ENCODE measurements at places on chromosomes 5 and 9.

DNA sequence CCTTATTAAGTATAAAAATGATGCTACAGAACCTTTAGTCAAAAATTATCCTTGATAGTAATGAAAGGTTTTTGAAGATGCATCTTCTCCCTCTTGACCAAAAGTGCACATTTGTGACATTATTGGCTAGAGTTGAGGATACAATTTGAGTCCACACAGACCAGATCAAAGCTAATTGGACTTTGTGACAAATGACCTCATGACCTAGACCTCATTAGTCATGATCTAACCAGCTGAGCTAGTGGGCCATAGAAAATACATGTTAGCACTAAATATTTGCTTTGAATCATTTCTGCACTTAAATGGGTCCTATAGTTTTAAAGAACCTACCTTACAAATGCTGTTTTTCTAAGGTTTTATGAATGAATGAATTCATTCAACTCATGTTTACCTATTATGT, 182.1 kb downstream of the RFX3 start:
- no peak for DNase-seq

DNA sequence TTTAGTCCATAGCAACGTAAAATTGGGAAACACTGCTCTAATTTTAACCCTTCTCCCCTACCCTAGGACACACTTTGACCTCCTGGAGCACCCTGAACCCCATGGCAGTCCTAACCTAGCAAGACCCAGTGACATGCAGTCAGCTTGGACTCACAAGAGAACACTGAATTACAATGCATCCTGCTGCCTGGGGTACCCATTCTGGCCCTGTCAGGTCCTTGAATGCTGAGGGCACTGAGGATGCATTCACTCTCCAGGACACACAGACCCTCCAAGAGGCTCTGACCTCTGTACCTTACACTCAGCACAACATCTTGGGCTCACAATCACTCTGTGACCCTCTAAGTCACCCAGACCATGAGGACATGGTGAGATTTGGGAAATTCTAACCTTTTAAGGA, 1.8 kb upstream of the PROP1 start:
- DNase-seq: no peak

DNA sequence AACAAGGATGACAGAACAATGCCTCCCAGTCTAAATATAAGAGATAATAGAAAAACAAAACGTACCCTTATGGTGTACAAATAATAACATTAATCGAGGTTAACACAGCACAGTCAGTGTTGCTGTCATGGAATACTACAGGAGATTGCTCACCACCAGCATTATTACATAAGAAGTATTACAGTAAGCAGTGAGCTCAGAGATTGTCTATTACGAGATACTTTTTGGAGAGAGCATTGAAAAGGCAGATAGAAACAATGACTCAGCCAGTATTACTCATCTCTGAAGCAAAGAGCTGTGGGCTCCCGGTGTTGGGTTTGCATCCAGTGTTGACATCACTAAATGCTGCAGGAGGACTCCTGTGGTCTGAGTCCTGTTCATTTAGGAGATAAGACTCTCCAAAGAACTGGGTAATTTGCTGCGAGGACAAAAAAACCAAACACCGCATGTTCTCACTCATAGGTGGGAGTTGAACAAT, 191.9 kb upstream of the SEMA6A start:
- DNase-seq: peak; percentile 1

DNA sequence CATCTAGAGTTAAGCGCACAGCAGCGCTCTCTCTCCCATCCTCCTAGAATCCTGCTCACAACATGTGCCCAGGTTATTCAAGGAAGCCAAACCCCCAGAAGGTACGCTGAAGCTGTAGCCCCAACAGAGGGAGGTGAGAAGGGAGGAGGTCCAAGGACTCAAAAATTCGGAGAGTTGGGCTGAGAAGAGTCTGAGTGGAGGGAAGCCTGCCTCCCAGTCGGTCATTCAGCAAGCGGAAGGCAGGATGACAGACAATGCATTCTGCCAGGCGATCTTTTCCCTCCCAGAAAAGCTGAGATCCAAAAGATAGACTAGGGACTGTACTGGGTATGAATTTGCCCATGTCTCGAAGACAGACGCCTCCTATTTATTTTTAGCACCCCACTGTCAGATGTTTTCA, 189.2 kb downstream of the FRMD3 start:
- no peak for DNase-seq

GRCh38 chr5:140556438-140556837, 835 bp downstream of the SRA1 start:
- DNase-seq: no peak

GRCh38 chr5:129904667-129905472, 605 bp downstream of the CHSY3 start:
- DNase-seq: no peak

GRCh38 chr5:100407053-100407452, 128.1 kb upstream of the FAM174A start:
- no peak for DNase-seq

GRCh38 chr5:142128675-142129208, 20.2 kb downstream of the NDFIP1 start:
- no peak for DNase-seq

DNA sequence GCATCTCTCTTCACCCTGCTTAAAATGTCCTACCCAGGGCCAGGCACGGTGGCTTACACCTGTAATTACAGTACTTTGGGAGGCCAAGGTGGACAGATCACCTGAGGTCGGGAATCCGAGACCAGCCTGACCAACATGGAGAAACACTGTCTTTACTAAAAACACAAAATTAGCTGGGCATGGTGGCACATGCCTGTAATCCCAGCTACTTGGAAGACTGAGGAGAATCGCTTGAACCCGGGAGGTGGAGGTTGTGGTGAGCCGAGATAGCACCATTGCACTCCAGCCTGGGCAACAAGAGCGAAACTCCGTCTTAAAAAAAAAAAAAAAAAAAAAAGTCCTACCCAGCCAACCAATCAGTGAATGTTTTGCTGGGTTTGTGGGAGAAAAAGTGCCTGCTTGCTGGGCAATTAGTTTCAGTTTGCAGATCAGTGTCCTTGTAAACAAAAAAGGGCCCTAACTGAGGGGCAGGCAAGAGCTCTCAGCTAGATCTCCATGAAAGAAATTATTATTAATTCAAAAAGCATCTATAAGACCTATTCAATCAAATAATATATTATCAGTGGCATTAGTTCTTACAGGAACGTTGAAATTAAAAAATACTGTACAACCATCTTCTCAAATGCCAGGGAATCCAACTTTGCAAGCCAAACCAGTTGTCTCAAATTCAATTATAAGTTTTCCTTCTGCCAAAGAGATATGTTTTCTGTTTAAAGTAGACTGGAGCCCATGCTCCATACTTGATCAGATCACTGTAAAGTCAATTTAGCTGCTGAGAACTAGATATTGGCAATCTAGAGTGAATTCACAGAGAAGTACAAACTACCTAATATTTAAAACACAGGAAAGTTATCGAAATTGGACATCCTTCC, 3.9 kb downstream of the MEGF9 start:
- DNase-seq: no peak

- no peak for DNase-seq
Measured at GRCh38 chr5:135714126-135714894, 120.2 kb upstream of the SLC25A48 start.

DNA sequence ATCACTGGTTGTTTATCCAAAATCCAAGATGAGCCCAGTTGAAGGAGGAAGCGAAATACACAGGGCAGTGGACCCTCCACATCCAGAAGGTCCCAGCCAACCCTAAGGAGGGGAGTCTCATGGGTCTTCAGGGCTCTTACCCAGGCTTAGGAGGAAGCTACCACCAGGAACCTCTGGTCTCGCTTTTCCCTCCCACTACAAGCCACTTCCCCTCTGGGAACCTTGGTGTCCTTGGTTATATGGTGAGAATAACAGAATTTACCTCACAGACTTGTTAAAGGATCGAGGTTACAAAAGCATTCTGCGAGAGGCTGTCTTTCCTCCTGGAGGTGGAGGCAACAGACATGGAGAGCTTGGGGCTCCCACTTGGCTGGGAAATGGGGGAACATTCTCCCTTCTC, 3.4 kb downstream of the HIGD2A start:
- no peak for DNase-seq

DNA sequence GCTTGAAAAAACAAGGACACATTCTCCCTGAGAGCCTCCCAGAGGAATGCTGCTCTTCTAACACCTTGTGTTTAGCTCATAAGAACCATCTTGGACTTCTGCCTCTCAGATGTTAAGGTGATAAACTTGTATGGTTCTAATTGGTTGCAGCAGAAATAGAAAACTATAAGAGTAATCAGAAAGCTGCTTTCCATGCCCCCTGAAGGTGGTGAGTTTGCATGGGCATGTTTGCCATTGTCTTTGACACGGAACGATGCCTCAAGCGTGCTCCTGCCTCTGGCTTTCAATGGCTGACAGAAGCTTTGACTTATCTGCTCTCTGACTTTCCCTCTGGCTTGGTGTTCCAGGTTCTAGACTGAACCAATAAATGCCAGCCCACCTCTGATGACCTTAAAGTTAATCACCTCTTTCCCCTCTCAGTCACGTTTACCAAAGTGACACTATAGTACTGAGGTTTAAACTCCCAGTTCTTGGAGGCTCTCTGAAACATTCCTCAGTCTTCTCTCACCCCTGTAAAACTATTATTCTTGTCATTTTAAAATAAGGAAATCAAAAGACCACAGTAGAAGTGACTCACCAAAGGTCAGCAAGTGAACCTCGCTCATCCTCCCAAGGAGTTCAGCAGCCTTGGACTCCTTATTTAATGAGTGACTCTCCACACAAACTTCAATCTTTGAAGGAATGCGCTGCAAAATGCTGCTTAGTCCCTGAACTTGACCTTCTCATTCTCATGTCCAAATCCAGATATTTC, 103.6 kb downstream of the PIK3R1 start:
- no peak for DNase-seq

GRCh38 chr5:45696206-45696836, at the start of gene HCN1:
TSS of gene HCN1 (minus strand) at chr5:45696380.
- peak; percentile 82 for DNase-seq

- no peak for DNase-seq
Measured at GRCh38 chr5:3321119-3321760, 274.4 kb upstream of the IRX1 start.

DNA sequence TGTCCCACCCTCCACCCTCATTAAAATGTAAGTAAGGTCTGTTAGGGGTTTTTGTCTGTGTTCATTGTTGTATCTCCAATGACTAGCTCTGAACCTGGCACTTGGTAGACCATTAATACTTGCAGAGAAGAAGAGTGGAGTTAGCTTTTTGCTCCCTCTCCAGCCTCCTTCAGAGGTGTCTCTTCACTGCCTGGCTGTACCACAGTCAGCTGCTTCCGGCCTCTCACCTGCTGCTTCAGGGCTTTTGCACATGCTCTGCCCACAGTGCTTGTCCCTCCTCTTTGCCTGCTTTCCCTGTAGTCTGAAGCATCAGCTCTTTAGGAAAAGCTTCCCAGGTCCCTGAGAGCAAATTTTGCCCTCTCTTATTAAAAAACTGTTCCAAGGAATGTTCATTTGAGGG, 83.6 kb downstream of the SNX24 start:
- DNase-seq: no peak

DNA sequence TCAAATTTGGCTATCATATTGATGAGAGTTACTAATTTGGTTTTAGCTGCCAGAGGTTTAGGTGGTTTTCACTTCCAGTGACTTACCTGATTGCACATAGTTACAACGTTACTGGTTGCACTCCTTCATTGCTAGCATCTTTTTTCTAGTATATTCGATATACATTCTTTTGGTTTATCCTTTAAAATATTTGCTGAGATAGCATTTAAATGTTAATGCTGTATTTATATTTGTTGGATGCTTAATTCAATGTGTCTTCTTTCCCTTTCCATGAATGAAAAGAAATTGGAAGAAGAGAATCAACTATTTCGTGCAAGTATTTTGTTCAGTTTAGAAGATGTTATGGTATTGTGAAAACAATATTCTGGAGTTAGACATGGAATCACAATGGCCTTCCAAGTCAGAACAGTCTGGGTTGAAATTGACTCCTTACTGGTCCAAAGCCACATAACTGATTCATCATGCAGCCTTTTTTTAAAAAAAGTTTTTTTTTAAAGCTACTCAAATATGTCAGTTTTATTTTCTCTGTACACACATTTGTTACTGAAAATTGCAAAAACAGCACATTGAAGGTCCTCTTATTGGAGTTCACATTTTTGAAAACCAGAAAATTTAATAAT, 2.2 kb downstream of the SPIN1 start:
- no peak for DNase-seq

- no peak for DNase-seq
Measured at GRCh38 chr9:114737118-114737517, 55.1 kb upstream of the TEX48 start.

DNA sequence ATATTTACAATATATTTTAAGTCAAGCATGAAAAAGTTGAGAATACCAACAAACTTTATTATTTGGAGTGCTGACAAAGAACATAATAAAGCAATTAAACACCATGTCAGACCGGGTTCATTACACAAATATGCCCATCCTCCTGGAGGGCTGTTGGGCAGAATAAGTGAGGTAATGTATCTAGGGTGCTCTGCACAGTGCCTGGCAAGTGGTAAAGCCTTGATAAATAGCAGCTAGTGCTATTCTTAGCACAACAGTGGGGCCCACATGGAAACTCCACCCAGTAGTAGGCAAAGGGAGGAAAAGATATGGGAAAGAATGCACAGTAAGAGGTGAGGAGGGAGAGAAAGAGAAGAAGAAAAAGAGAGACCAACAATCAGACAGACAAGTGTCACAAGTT, 97.7 kb downstream of the SLC1A3 start:
- no peak for DNase-seq

DNA sequence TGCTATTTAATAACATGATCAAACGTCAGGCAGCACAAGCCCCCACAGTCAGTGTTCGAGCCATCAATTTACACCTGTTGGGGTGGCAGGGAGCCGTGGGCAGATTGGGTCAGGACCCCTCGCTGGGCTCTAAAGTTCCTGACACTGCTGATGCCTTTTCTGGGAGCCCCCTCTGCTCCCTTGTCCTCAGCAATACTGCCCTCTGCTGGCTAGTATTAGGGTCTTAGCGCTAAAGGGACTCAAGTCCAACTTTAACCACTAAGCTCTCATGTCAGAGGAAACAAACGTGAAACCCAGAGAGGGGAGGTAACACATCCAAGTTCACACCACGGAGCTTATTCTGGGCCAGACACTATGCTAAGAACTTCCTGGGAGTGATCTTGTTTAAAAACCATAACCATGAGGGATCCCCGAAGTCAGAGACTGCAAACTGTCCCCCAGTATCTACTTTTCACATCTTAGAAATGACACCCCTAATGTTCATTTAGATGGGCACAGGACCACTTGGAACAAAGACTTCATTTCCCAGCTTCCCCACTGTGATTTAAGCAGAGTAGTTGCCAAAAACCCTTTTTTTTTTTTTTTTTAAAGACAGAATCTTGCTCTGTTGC, 20.4 kb downstream of the ANKS6 start:
- DNase-seq: peak; percentile 37

DNA sequence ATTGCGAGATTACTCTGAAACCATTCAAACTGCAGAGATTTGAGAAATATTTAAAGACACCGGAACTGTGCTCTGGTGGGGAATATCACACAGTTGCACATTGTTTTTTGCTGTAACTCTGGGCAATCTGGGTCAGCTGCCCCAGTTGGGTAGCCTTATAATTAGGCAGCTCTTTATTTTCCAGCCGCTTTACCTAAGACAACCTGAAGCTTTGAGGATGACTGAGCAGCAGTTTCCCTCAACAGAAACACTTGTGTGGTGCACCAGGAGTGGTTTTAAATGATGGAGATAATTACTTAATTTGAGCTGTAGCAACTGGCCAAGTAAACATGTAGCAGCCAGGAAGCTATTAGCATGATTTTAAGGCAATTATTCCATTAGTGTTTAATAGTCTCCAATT, 2.9 kb downstream of the PLCXD3 start:
- peak; percentile 68 for DNase-seq
